Mammary epithelial cell (primary cell): ENCODE measurements at places on chromosomes 6 and 20.
A peak's percentile ranks its signal among the peaks of the same experiment; 100 is the strongest.

GRCh38 chr20:19889011-19889953, 127.9 kb upstream of the NAA20 start:
- peak; percentile 56 for DNase-seq

GRCh38 chr6:34531580-34532201, 24.4 kb downstream of the SPDEF start:
- no peak for DNase-seq

DNA sequence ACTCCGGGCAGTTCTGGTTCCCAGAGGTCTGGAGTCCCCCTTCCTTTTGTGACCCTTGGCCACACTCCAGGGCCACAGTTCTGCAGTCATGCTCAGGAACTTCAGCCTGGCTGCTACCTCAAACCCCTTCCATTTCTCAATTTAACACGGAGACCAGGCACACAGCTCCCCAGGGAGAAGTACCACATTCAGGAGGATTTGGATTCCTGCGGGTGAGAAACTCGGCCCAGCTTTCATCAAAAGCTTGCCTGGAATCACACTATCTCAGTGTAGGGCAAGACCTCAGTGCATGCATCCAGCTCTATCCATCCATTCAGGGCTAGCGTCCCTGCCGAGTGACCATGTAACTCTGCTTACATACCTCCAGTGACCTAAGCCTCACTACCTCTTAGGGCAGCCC, 16.8 kb upstream of the IP6K3 start:
- no peak for DNase-seq

- no peak for DNase-seq
These were observed 54.3 kb downstream of the CARMIL1 start for GRCh38 chr6:25333471-25333870.

DNA sequence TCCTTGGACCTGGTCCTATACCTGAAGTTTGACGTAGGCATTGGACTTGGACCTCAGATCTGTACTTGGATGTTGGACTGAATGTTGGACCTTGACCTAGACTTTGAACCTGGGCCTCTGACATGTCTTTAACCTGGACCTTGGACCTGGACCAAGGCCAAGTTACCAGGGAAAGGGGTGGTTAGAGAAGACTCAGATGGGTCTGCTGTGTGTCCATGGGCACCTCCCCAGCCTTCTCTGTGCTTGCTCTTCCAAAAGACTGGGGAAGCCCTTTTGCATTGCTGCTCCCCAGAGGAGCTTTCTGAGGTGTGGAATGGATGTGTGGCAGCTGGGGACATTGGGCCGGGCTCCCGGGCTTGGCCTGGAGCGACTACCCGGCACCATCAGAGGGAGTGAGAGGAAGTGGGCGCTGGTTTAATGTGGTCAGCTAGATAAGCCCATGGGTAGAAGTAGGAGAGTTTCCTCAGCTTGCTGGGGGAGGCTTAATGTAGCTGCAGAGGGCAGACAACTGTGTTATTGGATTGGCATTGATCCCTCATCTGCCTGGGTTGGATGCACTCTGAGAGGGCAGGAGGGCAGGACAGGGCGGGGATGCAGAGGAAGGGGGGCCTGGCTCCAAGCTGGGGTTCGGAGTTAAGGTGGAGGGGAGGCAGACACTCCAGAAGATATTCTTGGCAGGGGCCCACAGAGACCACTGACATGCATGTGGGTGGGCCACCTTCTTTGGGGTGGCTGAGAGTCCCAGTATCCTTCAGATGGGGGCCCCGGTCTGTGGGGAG, 4.2 kb downstream of the SCRT2 start:
- DNase-seq = no peak

DNA sequence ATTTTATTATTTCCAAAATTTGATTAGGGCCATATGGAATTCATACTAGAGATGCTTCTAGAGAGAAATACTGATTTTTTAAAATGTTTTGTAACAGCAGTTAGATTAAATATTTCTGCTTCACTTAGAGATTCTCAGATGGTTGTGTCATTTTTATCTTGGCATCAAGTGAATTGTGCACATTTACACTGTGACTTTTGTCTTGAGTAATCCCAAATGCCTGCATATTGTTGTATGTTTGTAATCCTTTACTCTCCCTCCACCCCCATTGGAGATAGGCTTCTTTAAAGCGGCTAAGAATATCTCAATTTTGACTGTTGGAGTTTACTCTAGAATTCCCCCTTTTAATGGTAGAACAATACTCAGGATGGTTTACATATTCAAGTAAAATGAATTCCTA, 19.0 kb downstream of the STX16 start:
- DNase-seq = no peak

DNA sequence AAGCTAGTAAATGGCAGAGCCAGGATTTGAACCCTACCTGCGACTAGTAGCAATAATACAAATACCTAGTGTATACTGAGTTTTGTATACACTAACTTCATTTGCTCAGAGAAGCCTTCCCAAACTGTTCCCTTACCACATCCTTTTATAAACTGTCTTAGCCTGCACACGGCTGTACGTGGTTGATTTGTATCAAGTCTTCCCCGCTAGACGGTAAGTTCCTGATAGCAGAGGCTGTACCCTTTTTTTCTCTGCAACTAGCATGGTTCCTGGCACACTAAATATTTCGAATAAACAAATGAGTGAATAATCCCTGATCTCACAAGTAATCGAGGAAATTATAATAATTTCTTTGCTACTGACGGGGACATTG, 636 bp downstream of the RTF2 start:
- no peak for DNase-seq

GRCh38 chr6:27726619-27727023, 185.6 kb downstream of the OR2B2 start:
- DNase-seq = peak; percentile 67

DNA sequence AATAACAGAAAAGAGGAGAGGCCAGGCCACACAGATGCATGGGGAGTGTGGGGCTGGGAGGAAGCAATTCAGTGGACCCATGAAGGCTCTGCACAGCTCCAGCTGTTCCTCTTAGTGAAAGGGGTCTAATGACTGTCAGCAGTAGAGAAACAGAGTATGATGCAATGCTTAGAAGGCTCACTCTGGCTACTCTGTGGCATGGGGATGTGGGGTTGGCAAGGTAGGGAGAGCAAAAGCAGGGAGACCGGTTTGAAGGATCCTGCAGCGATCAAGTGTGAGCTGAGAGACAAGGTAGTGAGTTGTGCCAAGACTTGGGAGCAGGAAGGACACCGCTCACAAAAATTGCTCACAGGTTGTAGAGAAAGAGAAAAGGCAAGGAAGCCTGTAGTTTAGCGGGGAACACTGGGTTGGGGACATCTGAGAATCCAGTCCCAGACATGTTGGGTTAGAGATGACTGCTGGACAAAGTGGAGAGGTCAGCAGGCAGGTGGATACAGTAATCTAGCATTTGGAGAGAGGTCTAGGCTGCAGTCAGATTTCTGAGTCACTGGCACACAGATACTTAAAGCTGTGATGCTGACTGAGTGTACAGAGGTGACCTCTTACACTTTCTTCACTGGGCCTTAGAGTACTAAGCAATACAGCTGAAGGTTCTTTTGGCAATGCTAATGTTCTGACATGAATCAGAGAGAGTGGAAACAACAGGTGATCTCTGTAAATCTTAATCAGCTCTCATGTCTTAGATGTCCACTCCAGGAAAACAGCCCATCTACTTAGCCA, 27.1 kb downstream of the NAPB start:
- no peak for DNase-seq

GRCh38 chr20:64145458-64146300, 18.6 kb upstream of the MYT1 start:
- no peak for DNase-seq

DNA sequence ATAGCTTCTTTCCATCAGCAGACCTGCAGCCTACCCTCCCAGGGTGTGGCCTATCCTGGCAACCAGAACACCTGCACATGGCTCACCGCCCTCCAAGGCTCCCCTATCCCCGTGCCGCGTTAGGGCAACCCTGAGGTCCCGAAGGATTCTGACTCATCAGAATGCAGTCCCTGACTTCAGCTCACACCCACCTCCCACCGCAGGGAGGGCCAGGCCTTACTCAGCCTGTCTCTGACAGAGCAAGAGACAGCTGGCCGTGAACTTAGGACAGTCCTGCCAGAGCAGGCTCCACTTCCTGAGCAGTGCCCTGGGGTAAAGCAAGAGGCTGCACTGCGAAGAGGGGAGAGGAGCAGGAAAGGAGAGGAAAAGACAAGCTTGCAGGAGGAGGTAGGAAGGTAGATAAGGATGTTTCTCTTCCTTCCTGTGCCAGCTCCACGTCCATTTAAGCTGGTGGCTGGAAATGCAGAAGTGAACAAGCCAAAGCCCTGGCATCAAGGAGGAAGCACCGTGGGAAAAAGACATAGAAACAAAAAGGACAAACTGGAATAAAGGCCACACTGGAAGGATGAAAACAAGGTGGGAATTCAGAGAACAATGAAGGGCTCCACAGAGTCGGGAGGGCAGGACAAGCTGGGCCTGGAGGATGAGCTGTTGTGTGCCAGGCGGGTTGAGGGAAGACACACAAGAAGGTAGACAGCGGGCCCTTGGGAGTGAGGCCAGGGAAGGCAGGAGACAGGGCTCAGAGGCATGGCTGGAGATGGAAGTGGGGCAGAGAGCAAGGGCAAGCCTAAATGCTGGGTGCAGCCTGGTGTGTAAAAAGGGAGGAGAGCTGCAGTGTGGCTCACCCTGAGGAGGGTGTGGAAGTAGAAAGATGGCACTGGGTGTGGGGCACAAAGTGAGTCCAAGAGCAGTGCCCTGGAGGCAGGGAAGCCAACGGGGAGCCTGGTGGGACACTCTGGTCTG, 102.7 kb downstream of the SLC23A2 start:
- DNase-seq = peak; percentile 98

- DNase-seq = no peak
These were observed 48.7 kb downstream of the PDYN start for GRCh38 chr20:1945134-1945618.

DNA sequence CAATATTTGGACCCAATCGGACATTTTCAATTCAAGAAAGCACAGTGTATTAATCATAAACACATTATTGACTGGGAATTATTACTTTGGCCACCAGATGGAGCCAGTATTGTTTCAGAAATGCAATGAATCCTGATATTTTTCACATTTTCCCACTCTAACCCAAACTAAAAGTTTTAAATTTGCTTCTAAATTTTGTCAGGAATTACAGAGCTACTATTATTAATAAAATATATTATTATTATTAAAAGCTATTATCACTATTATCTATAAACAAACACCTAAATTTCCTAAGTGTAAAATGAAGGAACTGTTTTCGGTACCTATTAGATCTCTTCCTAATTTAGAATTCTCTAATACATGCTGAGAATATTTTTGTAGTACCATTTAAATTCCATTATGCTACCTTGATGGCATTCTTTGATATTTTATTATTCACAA, 245.3 kb downstream of the OGFRL1 start:
- no peak for DNase-seq

DNA sequence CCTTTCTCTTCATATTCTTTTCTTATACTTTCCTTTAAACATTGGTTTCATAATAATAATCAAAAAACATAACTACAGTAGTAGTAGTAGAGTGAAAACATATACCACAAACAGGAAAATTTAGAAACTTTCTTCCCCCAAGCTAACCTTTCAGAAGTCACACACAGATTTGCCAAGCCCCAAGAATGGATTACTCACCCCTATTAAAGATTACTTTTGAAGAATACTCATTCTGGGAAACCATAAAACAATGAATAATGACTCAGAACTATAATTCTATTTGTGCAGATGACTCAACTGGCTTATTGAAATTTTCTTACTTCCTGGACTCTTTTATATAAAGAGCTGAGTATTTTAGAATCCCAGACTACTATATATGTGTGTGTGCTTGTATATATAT, 119.4 kb upstream of the GJE1 start:
- peak; percentile 89 for DNase-seq

DNA sequence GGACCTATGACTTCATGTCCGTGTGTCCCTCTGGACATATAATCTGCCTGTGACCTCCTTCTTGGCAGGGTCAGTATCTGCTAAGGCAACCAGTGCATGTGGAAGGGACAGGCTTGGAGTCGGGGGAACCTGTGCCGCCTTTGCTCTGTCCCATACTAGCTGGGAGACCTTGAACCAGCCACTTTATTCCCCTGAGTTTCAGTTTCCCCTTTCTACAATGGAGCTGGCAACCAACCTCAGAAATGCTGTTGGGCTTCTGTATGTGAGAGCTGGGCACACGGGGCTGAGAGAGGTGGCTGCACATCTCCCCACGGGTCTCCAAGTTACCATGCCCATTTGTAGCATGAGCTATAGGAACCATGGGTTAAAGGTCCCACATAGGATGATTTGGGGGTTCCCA, 53.8 kb downstream of the CD40 start:
- DNase-seq = no peak

- no peak for DNase-seq
These were observed at the start of gene ISM1 for GRCh38 chr20:13220904-13221297. ISM1 (plus strand) TSS chr20:13221274; CDS start chr20:13221777, 503 bp downstream.

DNA sequence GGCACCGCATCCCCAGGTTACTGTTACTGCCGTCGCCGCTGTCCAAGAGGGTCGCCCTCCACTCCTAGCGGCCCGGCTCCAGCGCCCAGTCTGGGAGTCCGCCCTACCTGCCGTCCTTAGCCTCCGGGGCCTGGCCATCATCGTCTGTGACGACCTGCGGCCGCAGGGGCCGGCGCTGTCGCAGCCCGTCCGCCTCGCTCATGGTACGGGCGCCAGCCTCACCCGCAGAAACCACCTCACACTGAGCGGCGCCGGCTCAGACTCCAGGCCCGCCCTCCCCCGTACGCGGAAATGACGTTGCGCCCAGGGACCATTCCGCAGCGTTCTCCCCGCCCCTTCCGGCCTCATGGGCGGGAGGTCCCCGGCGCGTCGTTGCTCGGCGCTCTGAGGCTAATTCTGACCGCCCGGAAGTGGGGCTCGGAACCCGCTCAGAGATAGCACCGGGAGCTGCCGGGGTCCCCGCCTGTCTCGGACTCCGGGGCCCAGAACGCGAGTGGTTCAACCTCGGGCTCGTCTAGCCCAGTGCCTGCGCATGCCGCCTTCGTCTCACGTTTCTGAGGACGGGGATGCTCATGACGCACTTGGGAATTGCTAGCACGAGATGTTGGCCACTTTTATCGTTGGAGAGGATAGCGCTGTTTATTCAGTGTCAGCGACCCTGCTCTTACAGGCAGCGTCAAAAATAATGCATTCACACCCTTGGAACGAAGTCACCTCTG, at the start of gene APMAP:
Gene APMAP, minus strand, starts transcription at position 265 of the 719 bp plus-strand sequence. Its CDS starts 63 bp downstream, at position 202.
- peak; percentile 91 for DNase-seq

GRCh38 chr6:63816982-63817436, 181.4 kb downstream of the PHF3 start:
- DNase-seq = no peak

DNA sequence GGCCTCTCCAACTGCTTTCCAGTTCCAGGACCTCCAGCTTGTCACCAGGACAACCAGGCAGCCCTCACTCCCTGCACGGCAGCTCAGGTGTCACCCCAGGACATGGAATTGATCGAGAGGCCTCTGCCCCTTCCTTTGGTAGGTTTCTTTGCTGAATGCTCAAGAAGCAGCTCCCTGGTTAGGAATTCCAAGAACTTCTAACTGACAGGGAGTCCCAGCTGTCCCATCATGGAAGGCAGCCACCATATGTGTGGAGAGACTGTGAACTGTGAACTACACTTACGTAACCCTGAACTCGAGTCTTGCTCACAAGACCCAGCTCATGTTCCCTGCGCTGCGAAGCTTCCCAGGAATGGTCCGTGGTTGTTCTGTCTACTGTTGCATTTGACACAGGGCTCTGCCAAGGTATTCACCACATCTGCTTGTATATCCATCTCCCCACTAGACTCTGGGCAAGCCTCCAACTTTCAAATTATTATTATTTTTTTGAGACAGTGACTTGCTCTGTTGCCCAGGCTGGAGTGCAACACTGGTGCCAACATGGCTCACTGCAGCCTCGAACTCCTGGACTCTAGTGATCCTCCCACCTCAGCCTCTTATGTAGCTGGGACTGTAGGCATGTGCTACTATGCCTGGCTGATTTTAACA, 35.7 kb downstream of the MGME1 start:
- DNase-seq = no peak
